ENCODE measurements at places on chromosomes 3 and 15. TPM values are rescaled to one million over a fixed set of nuclear protein-coding genes. Genes with fewer than 3 reads are reported as not detected.

Gene SERINC4
- 0.23 TPM for polyA plus RNA-seq

DNA sequence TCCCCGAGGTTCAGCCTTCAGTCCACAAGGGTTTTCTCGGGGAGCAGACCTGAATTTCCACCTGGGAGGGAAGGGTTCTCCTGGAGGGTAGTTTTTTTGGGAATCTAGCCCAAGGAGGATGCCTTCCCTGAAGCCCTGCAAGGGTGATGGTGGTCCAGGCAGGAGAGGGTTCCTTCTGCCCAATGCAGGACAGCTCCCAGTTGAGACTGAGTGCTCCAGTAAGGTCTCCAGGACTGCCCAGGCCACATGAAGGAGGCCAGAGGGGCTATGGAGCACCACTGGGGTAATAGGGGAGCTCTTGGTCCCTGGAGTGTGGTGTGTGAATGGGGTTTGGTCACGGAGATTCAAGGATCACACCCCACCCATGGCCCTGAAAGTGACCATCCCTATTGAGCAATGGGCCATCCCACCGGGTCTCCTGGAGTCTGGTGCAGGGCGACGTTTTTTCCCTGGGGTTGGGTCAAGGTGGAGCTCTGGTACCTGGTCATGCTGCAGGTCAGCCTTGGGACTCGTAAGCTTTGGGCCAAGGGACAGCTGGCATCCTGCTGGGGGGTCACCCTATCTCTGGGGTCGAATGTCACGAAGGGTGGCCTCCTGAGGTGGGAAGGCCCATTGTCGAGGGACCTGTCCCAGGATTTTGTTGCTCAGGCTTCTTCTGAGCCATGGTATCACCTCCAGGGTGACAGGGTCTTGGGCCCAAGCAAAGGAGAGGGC, 196.5 kb downstream of the UBE3A start:
- no peak for DNase-seq

GRCh38 chr3:13800064-13800463, 79.8 kb downstream of the WNT7A start:
- DNase-seq, result no peak

Gene TMEM40
- 1.1 TPM for polyA plus RNA-seq

GRCh38 chr15:26831951-26832350, 34.9 kb upstream of the GABRA5 start:
- DNase-seq, result no peak
